Cortex of kidney (tissue), 1 donor: ENCODE measurements at places on chromosomes 3 and 15.

DNA sequence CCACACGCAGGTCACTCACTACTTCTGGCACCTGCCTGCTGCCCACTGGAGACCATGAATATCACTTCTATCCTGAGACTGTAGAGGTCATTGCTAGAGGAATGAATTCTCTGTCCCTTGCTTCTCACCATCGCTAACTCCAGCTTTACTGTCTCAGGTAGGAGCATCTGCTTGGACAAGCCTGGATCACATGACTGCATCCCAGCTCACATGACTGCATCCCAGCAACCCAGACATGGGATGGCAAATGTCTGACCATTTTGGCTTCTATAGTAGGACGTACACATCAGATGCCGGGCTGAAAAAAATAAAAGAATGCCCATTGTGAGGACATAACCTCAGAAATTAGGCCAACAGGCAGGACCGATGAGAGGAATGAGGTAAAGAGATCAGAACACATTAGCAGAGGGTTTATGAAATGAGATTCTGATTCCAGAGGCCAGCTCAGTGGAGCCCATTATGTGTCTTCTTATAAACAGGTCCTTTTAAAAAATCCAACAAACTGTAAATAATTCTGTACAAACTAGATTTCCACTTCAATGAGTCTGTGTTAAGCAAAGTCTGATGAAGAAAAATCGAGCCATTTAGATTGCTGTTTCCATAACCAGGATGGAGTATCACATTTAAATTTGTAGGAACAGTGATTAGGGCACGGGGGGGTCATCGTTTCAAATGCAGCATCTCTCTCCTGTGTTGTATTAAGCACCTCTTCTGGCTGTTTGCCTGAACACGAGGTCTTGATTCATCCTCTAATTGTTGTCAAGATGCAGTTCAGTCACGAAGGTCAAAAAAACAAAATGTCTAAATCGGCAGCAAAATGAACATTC lies 126.7 kb downstream of the MTHFS start:
- no peak for DNase-seq

DNA sequence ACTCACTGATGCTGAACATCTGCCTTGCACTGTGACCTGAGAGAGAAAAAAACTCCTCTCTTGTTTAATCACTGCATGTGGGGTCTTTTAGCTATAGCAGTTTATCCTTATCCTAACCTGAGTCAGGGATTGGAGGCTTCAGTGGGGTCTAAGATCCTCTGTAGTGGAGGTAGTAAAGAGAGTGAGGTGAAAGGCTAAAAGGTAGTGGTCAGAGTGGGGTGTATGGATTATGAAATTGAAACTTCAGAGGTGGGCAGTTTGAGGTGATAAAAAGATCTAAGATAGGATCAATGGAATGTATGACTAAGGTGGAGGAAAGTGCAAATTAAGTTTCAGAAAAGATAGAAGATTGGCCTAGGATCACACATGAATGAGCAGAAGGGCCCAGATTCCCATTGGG lies 36.5 kb downstream of the DET1 start:
- DNase-seq, result no peak

DNA sequence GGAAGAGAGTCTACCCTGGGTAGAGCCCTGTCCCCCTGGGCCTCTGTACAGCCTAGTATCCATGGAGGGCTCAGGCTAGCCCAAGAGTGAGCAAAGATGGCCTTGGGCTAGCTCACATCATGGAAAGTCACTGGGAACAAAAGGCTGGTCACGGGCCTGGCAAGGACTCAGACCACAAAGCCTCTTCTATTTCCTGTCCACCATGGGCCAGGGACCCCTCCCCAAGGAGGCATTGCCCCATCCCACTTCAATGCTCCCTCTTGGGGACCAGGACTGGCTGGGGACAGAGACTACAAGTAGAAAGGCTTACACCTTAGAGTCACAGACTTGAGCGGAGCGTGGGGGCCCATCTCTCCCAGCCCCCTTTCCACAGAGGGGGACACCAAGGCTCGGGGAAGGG lies 16.9 kb downstream of the DUSP7 start:
- no peak for DNase-seq

GRCh38 chr3:32165442-32165841 lies 59.0 kb downstream of the GPD1L start:
- no peak for DNase-seq

DNA sequence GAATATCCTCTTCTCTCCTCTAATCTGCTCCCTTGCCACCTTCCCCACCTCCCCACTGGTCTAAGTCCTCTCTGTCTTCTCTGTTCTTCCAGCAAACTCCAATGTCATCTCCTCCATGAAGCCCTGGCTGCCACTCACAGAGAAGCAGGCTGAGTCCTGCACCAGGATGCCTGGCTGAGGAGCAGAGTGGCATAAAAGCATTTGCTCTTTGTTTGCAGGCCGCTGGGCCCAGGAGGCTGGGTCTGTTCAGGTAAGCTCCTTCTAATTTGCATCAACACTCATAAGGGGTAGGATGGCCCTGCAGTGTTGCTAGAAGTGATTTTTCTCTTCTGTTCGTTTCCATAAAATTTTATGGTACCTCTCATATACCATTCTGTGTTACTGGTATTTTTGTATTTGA lies 43.2 kb upstream of the KLHL25 start:
- no peak for DNase-seq

- no peak for DNase-seq
These were observed 10.5 kb upstream of the BLM start for GRCh38 chr15:90706394-90707327.

GRCh38 chr3:66199089-66199473 lies 21.7 kb upstream of the SLC25A26 start:
- DNase-seq, result no peak

- no peak for DNase-seq
These were observed 5.8 kb downstream of the ATP13A5 start for GRCh38 chr3:193372783-193373182.

DNA sequence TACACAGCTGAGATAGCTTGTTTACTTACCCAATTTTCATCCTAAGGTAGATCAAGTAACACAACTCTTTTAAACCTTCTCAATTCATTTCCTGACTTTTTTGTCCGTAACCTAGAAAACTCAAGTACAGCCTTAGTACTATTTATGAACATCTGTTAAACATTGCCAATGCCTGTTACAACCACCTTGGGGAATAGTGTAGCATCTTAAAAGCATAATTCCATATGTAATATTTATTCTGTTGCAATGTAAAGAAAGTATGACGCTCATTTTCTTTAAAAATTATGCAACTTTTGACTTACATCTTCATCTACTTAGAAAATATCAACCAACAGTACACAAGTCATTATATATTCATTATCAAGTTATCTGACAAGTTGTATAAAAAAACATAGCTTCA lies 54.6 kb downstream of the SUCLG2 start:
- DNase-seq, result no peak

DNA sequence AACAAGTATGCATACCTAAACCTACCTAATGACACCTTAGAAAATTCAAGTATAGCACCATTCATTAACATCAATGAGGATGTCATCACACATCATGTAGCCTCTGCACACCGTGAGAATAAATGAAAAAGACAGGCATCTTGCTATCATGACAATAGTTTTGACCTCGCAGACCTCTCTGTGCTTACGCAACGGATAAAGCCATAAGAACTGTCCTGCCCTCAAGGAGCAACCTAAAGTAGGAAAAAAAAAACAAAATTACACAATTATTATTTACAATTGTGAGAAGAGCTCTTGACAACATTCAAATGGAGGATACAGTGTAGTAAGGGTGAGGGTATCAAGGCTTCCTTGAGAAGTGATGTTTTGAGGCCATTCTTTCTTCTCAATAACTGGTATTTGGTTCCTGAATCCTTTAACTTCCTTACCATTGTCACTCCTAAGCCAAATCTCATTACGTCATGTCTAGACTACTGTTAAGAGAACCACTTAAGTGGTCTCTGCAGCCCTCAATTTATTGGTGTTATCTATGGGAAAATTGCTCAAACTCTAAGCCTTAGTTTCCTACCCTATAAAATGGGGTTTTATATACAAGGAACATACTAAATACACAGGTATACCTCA lies 7.0 kb upstream of the SETD5 start:
- no peak for DNase-seq

DNA sequence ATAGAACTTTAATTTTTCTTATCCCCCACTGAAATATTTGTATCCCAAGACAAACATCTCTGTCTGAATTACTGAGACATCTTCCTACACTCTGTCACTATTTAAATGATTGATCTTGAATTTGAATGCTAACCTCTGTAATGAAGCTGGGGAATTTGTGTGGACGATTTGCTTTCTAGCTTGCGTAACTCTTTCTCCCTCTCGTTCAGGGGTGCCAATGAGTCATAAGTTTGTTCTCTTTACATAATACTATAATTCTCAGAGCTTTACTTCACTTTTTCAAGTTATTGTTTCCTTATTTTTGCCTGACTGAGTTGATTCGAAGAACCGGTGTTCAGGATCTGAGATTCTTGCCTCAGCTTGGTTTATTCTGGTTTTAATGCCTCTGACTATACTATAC lies 783.3 kb upstream of the CADM2 start:
- DNase-seq, result no peak

DNA sequence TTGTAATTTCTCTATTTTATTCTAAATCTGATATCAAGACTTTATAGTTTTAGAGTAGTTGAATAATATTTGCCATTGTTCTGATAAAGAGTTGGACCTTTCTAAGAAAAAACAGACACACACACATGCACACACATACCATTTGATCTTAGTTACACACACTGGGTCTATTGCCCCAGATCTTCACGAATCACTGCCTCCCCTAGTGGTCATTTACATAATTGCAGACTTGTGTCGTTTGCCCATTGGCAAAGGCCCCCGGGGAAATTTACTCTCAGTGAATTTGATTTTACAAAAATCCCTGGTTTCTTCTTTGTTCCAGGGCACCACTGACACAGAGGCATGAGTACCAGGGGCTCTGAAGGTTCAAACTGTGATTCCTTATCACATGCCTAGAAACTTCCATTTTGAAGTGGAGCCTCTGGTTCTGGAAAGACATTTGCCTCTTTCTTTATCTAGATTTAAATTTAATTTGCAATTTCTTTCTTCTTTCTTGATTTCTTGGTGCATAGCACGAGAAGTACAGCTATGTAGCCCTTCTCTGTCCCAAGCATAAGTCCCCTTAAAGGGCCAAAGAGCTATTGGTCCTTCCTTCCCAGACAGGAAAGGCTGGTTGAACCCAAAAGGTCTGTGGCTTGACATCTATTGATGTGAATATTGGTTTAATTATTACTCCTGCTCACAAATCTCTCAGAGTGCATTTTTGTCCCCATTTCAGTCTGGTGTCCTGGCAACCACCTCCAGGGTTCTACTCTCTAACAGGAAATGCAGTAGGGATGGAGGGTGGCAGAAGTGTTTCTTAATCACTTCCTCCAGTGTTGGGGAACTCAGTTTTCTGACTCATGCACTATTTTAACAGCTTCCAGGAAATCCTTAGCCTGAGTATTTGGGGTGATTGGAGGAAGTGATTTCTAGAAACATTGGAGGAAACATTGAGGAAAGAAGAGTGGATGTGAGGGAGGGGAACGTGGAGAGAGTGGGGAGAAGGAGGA lies 32.4 kb upstream of the SLC6A11 start:
- DNase-seq, result no peak

DNA sequence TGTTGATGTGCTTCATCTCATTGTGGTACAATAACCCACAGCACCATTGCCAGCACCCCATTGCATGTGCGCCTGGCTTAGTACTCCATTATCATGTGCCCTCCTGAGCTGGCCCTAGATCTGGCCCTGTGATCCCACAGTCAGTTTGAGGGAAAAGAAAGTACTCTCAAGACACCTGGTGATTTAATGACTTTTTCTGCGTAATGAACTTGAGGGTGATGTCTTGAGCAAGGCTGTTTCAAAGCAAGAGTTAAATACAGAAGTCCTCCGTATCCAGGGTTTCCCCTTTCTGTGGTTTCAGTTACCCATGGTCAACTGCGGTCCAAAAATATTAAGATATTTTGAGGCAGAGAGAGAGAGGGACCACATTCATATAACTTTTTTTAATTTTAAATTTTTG lies 16.3 kb downstream of the C3orf20 start:
- DNase-seq, result no peak

DNA sequence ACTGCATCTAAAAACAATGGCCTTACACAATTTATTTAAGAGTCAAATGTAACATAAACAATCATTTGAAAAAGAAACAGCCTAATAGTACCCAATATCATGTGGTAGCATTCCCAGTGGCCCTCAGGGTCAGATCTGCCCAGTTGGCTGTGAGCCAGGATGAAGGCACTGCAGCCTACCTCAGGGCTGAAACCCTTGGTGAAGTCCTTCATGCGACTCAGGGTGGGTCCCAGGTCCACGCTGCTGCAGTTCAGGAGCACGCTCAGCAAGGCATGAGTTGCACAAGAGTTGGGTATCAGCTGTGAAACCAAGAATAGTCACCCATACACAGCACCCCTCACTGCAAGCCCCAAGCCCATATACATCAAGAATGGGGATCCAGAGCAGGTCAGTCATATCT lies 37.1 kb downstream of the SEMA3G start:
- DNase-seq, result no peak

DNA sequence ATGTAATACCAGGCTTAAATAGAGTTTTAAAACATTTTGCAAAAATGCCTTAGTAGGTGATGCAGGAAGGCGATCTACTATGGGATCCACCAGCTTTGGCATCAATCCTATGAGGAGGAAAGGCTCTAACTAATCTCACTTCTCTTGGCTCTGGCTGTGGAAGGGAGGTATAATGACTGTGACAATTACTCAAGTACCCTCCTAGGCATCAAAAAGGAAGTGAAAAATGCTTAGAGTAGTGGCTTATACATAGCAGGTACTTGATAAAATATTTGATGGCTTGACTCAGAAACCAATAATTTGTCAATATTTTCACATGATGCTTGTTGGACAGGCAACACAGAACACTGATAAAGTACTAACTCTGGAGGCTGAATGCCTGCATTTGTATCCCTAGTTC lies 34.1 kb upstream of the SERPINI2 start:
- no peak for DNase-seq

DNA sequence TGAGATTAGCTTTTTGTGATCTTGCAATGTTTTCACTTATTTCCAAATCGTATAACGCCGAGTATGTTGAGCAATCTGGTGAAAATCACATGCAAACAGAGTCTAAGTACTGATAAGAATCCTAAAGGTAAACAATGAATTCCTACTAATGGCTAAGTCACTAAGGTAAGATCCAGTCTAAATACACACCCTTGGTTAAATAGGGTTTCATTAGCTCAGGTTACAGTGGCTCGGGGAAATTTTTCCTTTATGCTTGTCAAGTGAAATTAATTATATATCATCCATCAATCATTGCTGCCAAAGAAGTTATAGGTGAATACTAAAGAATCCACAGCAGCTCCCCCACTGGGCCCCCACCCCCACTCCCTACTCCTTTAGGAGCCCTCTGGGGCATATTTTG lies 139.3 kb downstream of the SOX2 start:
- DNase-seq, result no peak
